ENCODE measurements at places on chromosomes 5 and 9. TPM values are rescaled to one million over a fixed set of nuclear protein-coding genes. Genes with fewer than 3 reads are reported as not detected.

Gene ECM2
- 11.2 TPM for total RNA-seq

Gene SPINK5
- not detected for total RNA-seq

Gene SERF1A
- 11.0 TPM for total RNA-seq

Gene SLC46A2
- total RNA-seq: not detected

Gene PLEKHG4B
- total RNA-seq: 0.08 TPM

Gene FUBP3
- total RNA-seq: 45.7 TPM

Gene ANKS6
- total RNA-seq: 11.4 TPM

Gene SIT1
- not detected for total RNA-seq

Gene SLC6A3
- total RNA-seq: not detected

Gene ENTREP1
- total RNA-seq: 3.7 TPM

Gene PCDHGA9
- total RNA-seq: 1.7 TPM

Gene ZNF462
- total RNA-seq: 14.7 TPM

Gene PCDHB2
- 20.3 TPM for total RNA-seq

Gene PCDHB7
- 6.6 TPM for total RNA-seq

Gene SLC45A2
- 0.05 TPM for total RNA-seq

Gene TMEM161B
- total RNA-seq: 18.0 TPM

Data from myocyte (in vitro differentiated cells).